ENCODE measurements at places on chromosomes 1 and 21.

GRCh38 chr1:37020653-37021277 is 13.6 kb downstream of the GRIK3 start:
- DNase-seq: no peak

DNA sequence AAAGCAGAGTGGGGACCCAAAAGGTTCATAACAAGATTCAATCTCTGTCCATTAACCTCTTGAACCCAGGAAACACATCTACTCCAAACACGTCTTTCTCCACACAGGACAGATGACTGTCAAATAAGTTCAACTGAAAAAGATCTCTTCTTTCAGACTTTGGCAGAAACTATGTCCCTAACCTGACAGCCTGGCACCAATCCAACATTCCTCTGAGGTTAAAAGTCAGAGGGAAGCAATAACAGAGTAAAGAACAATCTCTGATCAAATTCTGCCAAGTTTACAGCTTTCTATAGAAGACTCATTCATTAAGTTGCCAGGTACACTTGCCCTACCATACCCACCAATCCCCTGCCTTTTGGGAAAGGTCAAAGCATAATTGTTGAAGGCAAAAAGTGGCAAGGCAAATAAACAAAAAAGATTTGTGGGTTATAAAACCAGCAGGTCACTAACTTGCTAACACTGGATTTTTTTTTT is 31.9 kb downstream of the OTUD7B start:
- DNase-seq: no peak

DNA sequence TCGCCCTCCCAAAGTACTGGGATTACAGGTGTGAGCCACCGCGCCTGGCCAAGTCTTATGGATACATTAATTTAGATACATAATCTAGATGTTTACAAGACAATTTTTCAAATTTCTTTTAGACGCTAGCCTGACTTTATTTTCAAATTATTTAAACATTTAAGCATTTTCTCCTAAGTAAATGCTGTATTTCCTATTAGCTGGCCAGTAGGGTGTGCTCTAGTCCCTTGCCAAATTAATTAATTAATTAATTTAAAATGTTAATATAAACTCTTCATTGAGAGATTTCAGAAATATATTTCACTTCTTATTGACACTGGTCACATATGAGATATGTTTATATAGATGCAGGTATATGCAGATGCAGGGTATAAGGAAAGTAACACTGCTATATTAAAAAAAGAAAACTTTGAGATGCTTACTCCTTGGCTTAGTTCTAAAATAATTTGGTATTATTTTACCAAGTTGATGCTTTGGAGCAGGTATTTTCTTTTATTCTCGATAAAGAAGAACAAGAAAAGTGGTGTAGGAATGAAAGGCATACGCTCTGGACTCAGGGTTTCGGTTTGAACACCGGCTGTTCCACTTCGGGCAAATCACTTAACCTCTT is 5.2 kb upstream of the ERRFI1 start:
- DNase-seq: peak; percentile 54

- DNase-seq: no peak
These were observed 21.0 kb upstream of the PARP1 start for GRCh38 chr1:226428791-226429461.

GRCh38 chr1:70719154-70719553 is 308.1 kb downstream of the CTH start:
- no peak for DNase-seq

DNA sequence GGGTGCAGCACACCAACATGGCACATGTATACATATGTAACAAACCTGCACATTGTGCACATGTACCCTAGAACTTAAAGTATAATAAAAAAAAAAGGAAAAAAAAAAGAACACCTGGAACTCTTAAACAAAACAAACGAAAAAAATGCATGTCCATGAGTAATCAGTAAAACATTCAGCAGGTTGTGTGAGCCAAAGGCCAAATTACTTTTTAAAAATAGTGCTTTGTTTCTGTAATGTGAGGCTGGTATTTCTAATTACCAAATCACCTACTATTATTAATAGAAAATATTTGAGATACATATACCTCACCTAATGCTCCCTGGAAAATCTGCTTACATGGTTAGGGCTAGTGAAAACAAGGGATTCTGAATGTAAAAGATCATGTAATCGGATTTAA is 294.4 kb upstream of the NR5A2 start:
- DNase-seq: no peak

- no peak for DNase-seq
These were observed 44.8 kb downstream of the DHRS3 start for GRCh38 chr1:12573015-12573825.

DNA sequence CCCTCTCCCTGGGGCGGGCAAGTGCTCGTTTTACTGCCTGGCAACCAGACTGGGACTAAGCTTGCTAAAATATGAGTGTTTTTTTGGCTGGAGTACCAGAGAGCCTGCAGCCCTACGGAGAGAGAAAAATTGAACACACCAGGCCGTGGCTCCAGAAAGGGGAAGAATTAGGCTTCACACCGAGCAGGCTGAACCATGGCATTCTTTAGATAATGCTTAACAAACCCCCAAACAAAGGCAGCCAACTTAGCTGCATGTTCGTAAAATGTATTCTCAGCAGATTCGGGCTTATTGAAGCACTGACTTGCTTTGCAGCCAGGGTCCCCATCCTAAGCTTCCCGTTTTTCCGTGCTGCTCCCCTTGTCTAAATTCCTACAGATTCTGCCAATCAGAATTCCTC is 76.6 kb downstream of the LMX1A start:
- no peak for DNase-seq

GRCh38 chr1:24089027-24089742 is 22.8 kb downstream of the MYOM3 start:
- DNase-seq: no peak

DNA sequence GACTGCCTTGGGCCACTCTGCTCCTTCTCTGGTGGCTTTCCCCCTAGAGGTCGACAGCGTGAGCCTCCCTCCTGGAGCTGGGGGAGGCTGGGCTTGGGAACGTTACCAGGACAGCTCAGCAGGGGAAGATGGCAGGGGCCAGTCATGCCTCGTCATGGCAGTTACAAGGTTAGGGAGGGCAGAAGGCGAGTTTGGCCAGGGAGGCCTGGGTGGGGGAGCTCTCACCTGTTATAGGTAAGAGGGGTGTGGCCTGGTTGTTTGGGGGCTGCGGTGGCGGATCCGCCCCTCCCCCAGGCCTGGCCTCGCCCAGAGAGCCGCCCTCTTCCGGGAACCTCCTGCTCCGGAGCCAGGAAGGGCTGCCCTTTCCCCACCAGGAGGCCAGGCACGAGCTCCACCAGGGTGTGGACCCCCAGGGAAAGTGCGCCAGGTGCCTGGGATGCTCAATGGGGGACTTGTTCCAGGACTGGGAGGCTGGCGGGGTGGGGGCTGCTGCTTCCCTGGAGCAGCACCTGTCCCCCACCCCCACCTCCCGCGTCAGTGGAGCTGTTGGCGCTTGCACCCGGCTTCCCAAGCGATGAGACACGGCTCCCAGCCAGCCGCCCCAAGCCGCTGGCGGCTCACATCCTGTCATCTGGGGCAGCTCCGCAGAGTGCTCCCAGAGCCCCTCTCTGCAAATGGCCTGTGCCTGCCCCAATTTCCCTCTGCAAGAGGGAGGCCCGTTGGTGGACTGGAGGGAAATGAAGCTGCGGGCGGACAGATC is 23.6 kb upstream of the PKP1 start:
- DNase-seq: peak; percentile 31

DNA sequence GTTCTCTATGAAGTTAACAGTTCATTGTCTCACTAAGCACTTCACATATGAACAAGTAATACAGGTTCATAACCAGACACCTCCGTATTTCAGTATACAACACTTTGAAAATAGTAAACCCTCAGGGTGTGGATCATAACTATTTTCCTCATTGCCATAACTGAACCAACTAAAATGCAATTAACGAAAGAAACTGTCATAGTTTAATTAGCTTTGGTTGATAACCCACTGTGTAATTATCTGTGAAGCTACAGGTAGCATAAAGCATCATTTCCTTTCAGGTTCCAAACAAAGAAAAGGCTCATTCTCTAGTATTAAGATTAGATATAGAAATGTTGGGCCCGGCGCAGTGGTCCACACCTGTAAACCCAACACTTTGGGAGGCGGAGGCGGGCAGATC is 58.5 kb downstream of the EIF4G3 start:
- DNase-seq: no peak

DNA sequence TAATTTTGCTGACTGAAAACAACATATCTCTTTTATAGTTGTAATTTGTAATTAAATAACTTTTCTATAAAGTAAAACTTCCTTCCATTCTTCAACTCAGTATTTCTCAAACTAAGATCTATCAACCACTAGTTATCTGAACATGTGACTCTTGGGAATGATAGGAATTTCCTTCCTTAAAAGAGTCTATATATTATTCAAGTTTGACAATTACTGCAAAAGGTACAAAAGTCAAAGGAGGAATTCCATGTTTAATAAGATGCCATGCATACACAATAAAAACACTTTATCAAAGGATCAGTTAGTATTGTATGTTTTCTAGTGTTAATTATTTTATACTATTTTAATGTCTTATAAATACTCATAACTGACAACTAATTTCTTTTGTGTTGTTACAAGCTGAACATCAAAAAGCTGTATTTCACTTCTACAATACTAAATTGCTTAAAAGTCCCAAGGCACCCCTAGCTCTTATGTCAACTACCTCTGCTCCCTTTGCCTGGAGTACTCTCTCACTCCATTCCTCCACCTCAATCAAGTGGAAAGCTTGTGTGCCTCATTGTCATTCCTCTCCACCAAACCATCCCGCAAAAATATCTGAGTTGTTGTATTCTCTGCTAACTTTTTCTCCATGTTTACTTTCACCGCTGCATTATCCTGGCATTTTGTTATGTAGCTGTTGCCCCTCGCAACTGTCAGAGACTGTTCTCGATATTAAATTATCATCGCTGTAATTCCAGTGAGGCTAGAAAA is 67.9 kb downstream of the SLC44A5 start:
- DNase-seq: no peak

- no peak for DNase-seq
These were observed 35.2 kb upstream of the MAGOH start for GRCh38 chr1:53273526-53273925.

DNA sequence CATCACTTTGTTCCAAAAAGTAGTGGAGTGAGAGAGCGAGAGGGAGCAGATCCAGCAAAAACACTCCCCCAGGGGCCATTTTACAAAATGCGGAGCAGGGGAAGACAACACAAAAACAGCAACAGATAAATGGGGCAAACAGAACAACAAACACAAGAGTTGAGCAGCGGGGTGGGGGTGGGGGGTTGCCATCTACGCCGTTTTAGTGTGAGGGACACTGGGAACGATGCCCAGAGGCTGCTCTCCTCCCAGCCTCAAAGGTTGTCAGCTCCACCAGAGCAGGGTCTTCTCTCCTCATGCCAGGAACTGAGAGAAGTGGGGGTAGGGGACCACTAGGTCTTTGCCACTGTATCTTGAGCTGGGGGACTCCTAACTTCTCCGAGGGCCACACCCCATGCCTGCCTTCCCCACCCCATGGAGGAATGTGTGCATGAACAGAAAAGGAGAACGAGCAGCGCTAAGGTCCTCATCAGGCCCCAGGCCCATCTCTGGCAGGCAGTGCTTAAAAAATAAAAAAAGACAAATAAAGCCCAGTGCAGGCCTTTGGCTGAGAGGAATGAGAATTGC is 1.3 kb upstream of the PBXIP1 start:
- no peak for DNase-seq

GRCh38 chr1:172699111-172699510 is 40.2 kb downstream of the FASLG start:
- DNase-seq: no peak

DNA sequence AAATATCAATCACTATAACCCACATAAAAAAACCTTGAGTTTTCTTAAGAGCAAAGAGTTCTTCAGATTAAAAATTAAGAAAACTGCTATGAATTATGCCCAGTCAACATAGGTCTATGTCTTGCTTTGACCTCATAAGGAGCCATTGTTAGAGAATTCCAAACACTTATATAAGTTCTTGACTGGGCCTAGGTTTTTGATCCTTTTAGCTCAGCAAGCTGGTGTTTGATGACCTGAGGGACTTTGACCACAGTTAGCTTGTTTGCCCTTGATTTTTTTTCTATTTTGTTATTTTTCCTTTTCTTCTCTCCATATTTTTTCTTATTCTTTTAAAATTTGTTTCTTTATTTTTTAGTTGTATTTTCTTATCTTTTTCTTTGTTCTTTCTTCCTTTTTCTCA is 122.3 kb downstream of the RHOU start:
- DNase-seq: no peak

DNA sequence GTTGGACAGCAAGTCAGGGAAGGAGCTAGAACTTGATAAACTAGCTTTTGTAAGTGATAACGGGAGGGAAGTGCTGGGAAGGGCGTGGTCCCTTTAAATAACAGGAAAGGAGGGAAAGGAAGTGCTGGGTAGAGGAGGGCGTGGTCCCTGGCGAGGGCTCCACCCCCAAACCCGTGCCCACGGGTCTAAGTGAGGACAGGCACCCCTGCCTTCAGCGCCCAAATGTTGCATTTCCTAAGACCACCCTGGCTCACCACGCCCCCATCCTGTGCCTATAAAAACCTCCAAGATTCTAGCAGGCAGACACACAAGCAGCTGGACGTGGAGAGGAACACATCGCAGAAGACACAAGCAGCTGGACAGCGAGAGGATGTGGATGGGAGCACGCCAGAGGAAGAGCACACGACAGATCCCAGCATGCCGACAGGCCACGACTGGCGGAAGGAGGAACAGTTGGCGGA is 58.5 kb downstream of the PALMD start:
- DNase-seq: no peak

- no peak for DNase-seq
These were observed 13.7 kb upstream of the ANGPTL7 start for GRCh38 chr1:11175461-11175860.

GRCh38 chr1:155320661-155321617 is at the start of gene RUSC1:
Gene RUSC1 (plus strand): TSS chr1:155320894. CDS start chr1:155321774, 880 bp downstream.
- peak; percentile 73 for DNase-seq

DNA sequence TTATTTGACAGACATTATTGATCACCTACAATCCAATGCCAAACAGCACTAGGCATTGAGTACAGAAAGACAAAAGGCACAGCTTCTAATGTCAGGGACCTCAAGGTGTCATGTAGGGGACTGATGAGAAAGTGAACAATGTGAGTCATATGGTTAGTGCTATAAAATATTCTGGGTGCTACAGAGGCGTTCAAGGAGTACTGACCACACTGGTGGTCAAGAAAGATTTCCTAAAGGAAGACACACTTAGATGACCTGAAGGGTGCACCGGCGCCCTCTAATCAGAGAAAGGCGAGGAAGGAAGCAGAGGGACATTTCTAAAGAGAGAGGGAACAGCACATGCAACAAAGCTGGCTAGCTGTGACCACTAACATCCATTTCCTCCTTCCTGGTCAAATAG is 64.9 kb upstream of the F3 start:
- no peak for DNase-seq

DNA sequence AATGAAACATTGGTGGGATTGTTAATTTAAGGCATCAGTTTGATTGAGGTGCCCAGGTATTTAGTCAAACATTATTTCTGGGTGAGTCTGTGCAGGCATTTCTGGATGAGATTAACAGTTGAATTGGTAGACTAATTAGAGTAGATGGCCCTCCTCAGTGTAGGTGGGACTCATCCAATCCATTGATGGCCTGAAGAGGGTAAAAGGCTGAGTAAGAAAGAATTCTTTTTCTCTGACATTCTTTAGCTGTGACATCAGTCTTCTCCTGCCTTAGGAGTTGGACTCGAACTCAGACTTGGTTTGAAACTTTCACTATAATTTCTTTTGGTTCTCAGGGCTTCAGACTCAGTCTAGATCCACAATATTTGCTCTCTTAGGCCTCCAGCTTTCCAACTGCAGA is 59.6 kb upstream of the ADAMTS5 start:
- no peak for DNase-seq

- DNase-seq: no peak
These were observed 51.2 kb downstream of the EXO1 start for GRCh38 chr1:241899210-241899609.
